ENCODE measurements at places on chromosomes 12 and 14.

DNA sequence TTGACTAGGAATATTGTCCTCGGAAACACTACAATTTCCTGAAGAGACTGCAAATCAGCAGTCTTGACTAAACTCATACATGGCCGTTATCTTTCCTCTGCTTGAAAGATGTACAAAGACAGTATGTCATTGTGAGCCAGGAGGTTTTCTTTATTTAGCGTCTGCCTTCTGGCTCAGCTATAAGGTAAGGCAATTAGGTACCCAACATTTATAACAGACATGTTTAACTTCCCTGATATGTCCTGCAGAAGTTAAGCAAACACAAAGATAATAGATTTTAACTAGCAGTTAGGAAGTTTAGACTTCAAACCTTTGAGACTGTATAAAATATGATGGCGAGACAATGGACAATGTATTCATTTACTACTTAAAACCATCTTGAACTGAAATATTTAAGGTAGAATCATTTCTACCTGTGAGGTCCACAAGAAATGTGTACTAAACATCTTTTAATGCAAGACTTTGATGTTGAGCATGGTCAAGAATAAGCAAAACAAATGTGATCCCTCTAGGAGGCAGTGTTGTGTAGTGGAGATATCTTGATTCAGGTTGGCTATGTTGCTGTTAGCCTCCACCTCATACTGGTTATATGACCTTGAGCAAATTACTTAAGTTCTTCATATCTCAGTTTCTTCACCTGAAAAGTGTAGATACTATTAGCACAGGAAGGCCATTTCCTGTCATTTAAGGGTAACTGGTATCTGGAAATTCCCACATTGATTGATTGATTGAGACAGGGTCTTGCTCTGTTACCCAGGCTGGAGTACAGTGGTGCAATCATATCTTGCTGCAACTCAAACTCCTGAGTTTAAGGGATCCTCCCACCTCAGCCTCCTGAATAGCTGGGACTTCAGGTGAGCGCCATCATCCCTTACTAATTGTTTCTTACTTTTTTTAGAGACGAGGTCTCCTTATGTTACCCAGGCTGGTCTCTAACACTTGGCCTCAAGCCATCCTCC, 96.3 kb upstream of the EEA1 start:
- no peak for DNase-seq

DNA sequence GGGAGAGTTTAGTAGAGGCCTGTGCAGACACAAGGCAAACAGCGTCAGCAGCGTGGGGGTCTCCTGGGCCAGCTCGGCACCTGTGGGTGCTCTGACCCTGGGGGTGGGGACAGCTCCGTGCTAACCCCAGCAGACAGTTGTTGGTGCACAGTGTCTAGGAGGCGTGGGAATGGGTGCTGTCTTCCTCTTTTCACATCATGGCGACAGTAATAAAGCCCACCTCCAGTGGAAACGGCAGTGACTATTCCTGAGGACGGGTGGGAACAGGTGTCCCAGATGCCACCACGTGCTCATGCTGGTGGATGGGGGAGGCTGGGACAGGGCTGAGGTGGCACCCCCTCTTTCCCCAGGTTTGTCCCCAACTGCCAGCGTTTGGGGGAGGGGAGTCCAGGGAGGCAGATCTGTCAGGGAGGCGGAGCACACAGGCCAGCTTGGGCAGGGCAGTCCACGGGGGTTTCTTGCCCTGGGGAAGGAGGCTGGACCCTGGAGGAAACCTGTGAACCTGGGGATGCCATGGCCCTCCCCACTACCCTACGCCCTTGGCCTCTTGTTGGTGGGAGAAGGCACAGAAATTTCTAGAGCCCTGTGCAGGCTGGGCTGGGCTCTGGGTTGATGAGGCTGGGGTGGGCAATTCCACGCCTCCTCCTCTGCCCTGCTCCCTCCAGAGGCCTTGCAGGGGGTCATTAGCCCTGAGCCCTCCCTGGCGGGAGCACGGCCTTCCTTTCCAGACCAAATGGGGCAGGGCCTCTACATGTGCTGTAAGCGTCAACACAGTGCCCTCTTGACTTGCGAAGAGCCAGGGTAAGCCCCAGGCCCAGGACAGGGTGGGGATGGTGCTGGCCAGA, 3.8 kb downstream of the ZBTB42 start:
- DNase-seq = no peak

DNA sequence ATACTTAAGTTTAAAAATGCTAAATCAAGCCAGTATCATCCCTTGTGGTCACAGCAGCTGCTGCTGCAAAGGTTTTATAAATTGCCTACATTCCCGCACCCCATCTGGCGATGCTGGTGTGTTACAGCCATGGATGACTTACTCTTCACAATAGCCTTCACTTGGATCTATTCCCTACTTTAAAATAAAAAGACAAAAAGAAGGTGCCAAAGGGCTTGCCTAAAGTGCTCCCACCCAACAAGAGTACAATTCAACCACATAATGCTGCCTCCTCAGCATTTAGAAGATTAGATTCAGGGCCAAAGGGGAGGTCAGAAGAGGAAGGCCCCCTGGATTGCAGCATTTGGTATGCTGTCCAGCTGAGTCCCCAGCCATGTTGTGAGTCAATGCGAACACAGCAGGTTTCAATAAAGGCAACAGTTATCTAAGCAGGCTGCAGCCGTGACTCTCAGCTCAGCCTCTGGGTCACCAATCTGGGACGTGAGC, 176.1 kb downstream of the DAD1 start:
- no peak for DNase-seq

GRCh38 chr14:68362846-68363245, 430.0 kb downstream of the ZFP36L1 start:
- no peak for DNase-seq

DNA sequence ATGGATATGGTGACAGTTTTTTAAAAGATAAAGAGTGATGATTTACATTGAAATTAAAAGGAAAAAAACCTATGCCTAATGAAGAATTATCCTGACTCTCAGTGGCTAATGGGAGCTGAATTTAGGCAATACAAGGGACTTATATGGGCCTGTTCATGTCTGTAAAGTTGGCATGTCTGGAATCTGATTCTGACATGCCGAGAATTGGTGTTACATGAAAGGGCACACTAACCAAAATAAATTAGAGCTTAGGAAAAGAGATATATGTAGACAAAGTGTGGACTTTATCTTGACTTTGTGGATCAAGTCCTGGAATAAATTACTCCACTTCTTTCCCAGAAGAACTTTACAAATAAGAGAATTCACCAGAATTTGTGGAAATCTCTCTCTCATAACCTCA, 1.1 kb downstream of the TDG start:
- DNase-seq = no peak
